ENCODE measurements at places on chromosomes 3 and 15.

- DNase-seq: no peak
Measured at GRCh38 chr3:66473692-66474091, 27.1 kb downstream of the LRIG1 start.

- DNase-seq: no peak
Measured at GRCh38 chr15:60673918-60674558, 195.1 kb upstream of the ICE2 start.

GRCh38 chr3:69216981-69217380 is 94.6 kb upstream of the LMOD3 start:
- DNase-seq: no peak

DNA sequence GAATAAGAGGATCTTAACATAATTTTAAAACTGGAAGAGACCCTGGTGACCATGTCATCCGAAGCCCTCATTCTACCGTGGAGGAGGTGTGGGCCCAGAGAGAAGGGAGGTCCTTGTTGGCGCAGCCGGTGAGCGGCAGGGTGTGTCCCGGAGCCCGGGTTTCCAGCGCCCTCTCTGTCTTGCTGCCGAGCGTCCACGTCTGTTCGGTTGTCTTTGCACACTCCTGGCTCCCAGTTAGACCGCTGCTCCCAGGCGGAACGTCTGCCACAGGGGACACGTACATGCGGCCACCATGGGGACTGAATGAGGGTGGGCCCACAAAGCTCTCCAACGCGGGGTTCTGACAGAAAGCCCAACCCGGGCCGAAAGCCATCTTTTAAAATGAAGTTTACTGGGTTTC is 6.6 kb upstream of the MUC4 start:
- DNase-seq: no peak

GRCh38 chr3:23811919-23812318 is 6.2 kb downstream of the UBE2E1 start:
- DNase-seq: no peak
